Right atrium auricular region (tissue), 2 donors: ENCODE measurements at places on chromosomes 11 and 22. TPM values are rescaled to one million over a fixed set of nuclear protein-coding genes. Genes with fewer than 3 reads are reported as not detected.

- H3K4me1 ChIP-seq: no peaks in the 10 kb centered on the region
- no peak for DNase-seq
- H3K36me3 ChIP-seq: no peaks in the 10 kb centered on the region
- H3K4me3 ChIP-seq: no peak overlapping the region
Measured at GRCh38 chr11:108872781-108873291, 208.0 kb downstream of the DDX10 start.

- H3K4me3 ChIP-seq: no peak overlapping the region
- H3K36me3 ChIP-seq: no peaks in the 10 kb centered on the region
- H3K27me3 ChIP-seq: no peaks in the 10 kb centered on the region
- no peak for DNase-seq
- no peaks in the 10 kb centered on the region for H3K4me1 ChIP-seq
Measured at GRCh38 chr11:69562816-69563215, 78.1 kb upstream of the CCND1 start.

GRCh38 chr11:127017482-127017881 is 16.9 kb upstream of the KIRREL3 start:
- no peaks in the 10 kb centered on the region for H3K27me3 ChIP-seq
- DNase-seq: no peak
- H3K27ac ChIP-seq: no peak overlapping the region
- no peaks in the 10 kb centered on the region for H3K36me3 ChIP-seq
- no peak overlapping the region for H3K4me3 ChIP-seq
- no peaks in the 10 kb centered on the region for H3K4me1 ChIP-seq

- H3K4me1 ChIP-seq: peaks cover 50% of the 10 kb centered on the region
- H3K27ac ChIP-seq: peak overlapping the region; percentile 84
- peak overlapping the region; percentile 67 for H3K4me3 ChIP-seq
- no peak for DNase-seq
- no peaks in the 10 kb centered on the region for H3K27me3 ChIP-seq
- no peaks in the 10 kb centered on the region for H3K36me3 ChIP-seq
Measured at GRCh38 chr11:61828629-61829407, 718 bp downstream of the FADS2 start.

DNA sequence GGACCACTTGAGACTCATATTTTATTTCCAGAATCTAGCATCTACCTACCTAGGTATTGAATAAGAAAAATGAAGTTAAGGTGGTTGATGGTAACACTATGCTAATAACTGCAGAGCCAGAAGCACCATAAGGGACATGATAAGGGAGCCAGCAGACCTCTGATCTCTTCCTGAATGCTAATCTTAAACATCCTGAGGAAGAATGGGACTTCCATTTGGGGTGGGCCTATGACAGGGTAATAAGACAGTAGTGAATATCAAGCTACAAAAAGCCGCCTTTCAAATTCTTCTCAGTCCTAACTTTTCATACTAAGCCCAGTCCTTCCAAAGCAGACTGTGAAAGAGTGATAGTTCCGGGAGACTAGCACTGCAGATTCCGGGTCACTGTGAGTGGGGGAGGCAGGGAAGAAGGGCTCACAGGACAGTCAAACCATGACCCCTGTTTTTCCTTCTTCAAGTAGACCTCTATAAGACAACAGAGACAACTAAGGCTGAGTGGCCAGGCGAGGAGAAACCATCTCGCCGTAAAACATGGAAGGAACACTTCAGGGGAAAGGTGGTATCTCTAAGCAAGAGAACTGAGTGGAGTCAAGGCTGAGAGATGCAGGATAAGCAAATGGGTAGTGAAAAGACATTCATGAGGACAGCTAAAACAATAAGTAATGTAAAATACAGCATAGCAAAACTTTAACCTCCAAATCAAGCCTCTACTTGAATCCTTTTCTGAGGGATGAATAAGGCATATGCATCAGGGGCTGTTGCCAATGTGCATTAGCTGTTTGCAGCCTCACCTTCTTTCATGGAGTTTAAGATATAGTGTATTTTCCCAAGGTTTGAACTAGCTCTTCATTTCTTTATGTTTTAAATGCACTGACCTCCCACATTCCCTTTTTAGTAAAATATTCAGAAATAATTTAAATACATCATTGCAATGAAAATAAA is 2.1 kb downstream of the HBB start:
- H3K4me3 ChIP-seq: no peak overlapping the region
- no peak for DNase-seq
- H3K27me3 ChIP-seq: no peaks in the 10 kb centered on the region
- no peak overlapping the region for H3K27ac ChIP-seq
- H3K36me3 ChIP-seq: no peaks in the 10 kb centered on the region
- H3K4me1 ChIP-seq: no peaks in the 10 kb centered on the region

DNA sequence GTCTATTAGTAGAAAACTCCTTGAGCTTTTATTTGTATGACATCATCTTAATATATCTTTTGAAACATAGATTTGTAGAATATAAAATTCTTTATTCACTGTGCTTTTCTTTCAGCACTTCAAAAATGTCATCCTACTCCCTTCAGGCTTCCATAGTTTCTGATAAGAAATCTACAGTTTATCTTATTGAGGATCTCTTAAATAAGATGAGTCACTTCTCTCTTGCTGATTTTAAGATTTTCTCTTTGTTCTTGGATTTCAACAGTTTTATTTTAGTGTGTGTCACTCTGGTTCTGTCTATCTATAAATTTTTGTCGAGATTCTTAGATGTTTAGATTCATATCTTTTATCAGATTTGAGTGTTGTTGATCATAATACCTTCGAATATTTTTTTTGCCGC is 566.1 kb upstream of the CHORDC1 start:
- no peak overlapping the region for H3K27ac ChIP-seq
- DNase-seq: no peak
- H3K27me3 ChIP-seq: no peaks in the 10 kb centered on the region

The MN1 gene
- 13.0 TPM for total RNA-seq
